ENCODE measurements at places on chromosomes 13 and 19. TPM values are rescaled to one million over a fixed set of nuclear protein-coding genes. Genes with fewer than 3 reads are reported as not detected.

METTL21C gene
- total RNA-seq: not detected

DNA sequence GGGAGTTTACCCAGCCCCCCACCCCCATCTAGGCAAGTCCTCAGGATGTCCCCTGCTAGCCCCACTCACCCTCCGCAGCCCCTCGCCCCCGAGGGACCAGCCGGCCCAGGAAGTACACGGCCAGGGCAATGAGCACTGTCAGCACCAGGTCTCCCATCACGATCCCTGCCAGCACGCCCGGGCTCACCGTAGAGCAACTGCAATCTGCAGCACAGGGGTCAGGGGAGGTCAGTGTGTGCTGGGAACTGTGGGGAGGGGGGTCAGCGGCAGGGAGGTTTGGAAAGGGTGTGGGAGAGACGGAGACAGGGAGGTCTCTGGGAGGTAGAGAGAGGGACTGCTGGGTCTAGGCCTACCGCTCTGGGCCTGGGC, 734 bp downstream of the TYROBP start:
- no peaks in the 10 kb centered on the region for H3K36me3 ChIP-seq
- no peaks in the 10 kb centered on the region for H3K27me3 ChIP-seq
- no peak overlapping the region for H3K4me3 ChIP-seq
- peaks cover 17% of the 10 kb centered on the region for H3K4me1 ChIP-seq
- no peak for DNase-seq

LATS2 gene
- total RNA-seq: 18.8 TPM

DNA sequence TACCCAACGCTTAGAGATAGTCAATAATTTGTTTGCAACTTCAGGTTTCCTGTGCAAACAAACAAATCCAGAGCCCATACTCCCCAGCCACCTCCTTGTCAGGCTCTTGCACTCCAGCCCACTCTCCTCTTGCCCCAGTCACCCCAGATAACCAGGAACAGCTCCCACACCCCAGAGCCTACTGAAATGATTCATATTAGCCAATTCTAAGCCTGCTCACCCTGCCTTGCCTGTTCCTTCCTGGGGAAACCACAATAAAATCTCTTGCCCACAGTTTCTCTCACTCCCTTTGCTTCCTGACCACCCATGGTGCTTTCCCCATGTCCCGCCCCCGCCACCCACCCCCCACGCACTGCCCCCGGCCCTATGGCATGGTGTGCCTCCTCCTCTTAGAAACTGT, 3.8 kb upstream of the ACTL9 start:
- H3K27ac ChIP-seq: no peak overlapping the region
- H3K27me3 ChIP-seq: 0 out of 2 replicates have a peak, but pooled peaks cover 6% of the 10 kb centered on the region
- no peaks in the 10 kb centered on the region for H3K4me1 ChIP-seq

PCDH8 gene
- not detected for total RNA-seq

GRCh38 chr13:36096461-36097416, 34.4 kb downstream of the DCLK1 start:
- no peaks in the 10 kb centered on the region for H3K4me1 ChIP-seq
- H3K4me3 ChIP-seq: no peak overlapping the region
- H3K27ac ChIP-seq: no peak overlapping the region
- H3K27me3 ChIP-seq: no peaks in the 10 kb centered on the region

DNA sequence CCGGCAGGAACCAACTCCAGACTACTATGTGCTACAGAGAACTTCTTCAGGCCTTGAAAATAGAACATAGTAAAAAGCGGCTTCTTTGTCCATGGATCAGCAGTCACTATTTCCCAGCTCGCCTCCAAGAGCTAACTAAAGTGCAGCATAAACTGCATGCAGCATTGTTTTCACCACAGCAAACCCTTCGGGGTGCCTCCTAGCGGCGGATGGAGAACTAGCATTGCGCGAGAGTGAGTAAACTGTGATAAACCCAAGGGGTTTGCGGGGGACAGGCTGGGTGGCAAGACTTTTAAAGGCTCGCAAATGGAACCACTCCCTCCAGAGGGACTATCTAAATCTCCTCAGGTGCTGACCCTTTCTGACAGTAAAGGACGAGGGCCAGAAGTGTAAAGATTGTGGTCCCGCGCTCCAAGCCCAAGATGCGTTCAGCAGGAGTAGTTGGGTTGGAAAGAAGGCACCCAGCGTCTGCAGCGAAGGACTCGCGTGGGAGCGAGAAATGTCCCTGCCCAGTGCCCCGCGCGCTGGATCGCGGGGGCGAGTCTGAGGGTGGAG, 21.5 kb upstream of the SGCG start:
- no peaks in the 10 kb centered on the region for H3K27me3 ChIP-seq
- no peak overlapping the region for H3K27ac ChIP-seq
- H3K36me3 ChIP-seq: no peaks in the 10 kb centered on the region
- H3K4me1 ChIP-seq: no peaks in the 10 kb centered on the region
- DNase-seq: no peak

DNA sequence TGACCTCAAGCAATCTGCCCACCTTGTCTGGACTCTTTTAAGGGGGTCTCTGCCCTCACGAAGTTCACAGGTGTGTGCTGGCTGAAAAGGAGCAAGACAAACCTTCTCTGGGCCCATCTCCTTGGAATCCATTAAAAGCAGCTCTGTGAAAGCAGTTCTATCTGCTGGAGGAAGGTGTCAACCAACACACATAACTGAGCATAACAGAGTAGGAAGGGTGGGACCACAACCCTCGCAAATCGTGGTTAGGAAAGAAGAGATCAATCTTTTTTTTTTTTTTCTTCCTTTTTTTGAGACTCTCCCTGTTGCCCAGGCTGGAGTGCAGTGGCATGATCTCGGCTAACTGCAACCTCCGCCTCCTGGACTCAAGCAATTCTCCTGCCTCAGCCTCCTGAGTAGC, 1.4 kb downstream of the SUGP2 start:
- no peak for DNase-seq
- peaks cover 22% of the 10 kb centered on the region for H3K36me3 ChIP-seq
- H3K27me3 ChIP-seq: no peaks in the 10 kb centered on the region

- H3K4me3 ChIP-seq: no peak overlapping the region
- no peaks in the 10 kb centered on the region for H3K4me1 ChIP-seq
- no peak for DNase-seq
Observed at GRCh38 chr13:99165753-99166587, 34.7 kb upstream of the UBAC2 start.

DNA sequence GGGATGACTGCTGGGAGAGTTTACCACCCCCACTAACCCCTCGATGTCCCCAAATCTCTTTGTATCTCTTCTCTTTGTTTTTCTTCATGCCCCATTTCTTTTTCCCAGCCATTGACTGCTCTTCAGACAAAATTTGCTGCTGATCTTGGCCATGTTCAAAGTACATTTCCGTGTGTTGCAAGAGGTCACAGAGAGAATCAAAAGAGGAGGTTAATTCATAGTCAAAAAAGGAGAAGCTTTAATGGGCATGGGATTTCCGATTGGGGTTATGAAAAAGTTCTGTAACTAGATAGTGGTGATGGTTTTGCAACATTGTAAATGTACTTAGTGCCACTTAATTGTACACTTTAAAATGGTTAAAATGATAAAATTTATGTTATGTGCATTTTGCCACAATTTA, 121.1 kb downstream of the FLT1 start:
- no peaks in the 10 kb centered on the region for H3K36me3 ChIP-seq
- no peak overlapping the region for H3K27ac ChIP-seq
- H3K27me3 ChIP-seq: no peaks in the 10 kb centered on the region
- H3K4me3 ChIP-seq: no peak overlapping the region
- no peaks in the 10 kb centered on the region for H3K4me1 ChIP-seq
- no peak for DNase-seq

DNA sequence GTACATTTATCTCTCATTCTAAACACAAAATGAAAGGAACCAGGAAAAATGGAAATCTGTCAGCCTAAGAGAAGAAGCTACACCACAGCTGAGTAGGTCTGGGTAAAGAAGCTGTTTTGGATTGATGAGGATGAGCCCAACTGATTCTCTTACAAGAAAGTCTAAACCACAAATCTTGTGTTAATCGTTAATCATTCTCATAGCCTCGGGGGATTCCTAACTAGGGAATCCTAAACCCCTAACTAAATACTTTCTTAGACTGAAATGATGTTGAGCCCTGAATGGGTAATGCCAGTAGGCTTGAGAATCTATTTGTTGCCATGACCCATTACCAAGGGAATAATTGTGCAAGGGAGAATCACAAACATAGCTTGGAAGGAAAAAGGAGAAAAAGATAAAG, 327.5 kb upstream of the SPRY2 start:
- no peaks in the 10 kb centered on the region for H3K4me1 ChIP-seq
- H3K27ac ChIP-seq: no peak overlapping the region
- DNase-seq: no peak
- no peak overlapping the region for H3K4me3 ChIP-seq
- no peaks in the 10 kb centered on the region for H3K27me3 ChIP-seq
- H3K36me3 ChIP-seq: no peaks in the 10 kb centered on the region

GRCh38 chr13:31424130-31424729, 224.5 kb downstream of the B3GLCT start:
- no peaks in the 10 kb centered on the region for H3K36me3 ChIP-seq
- H3K27ac ChIP-seq: no peak overlapping the region
- H3K4me1 ChIP-seq: peaks cover 3% of the 10 kb centered on the region
- peak; percentile 74 for DNase-seq
- no peak overlapping the region for H3K4me3 ChIP-seq

DNA sequence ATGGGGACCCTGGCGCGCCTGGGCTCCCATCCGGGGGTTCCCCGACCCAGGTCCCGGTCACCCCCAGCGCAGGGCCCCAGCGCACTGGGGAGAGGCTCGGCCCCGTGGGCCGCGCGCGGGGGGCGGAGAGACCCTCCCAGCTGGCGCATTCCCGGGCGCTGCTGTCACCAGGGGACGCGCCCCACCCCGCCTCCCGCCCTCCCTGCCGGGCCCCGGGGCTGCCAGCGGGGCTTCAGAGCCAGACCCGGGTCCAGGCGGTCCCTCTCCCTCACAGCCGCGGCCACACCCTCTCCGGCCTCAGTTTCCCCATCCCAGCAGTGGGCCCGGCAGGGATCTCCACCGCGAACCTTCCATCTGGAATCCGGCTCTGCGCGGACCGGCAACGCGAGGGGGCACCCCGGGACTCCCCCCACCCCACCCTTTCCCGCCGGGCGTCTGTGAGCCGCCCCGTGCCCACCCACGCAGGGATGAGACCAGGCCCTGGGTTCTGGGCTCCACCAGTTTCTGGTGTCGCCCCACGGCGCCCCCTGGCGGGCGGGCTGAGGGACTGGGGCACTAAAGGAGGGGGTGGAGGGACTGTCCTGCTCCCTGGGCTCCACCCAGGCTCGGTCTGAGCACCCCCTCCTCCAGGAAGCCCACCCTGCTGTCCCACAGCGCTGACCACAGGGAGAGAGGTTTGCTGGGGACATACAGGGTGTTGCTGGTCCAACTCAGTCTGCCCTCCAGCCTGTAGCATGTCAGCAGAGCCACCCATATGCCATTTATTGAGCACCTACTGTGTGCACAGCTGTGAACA, 878 bp upstream of the ADAMTSL5 start:
- H3K27me3 ChIP-seq: no peaks in the 10 kb centered on the region
- H3K36me3 ChIP-seq: no peaks in the 10 kb centered on the region
- DNase-seq: peak; percentile 53
- H3K4me3 ChIP-seq: peak overlapping the region; percentile 98
- peak overlapping the region; percentile 80 for H3K27ac ChIP-seq
- peaks cover 21% of the 10 kb centered on the region for H3K4me1 ChIP-seq

DNA sequence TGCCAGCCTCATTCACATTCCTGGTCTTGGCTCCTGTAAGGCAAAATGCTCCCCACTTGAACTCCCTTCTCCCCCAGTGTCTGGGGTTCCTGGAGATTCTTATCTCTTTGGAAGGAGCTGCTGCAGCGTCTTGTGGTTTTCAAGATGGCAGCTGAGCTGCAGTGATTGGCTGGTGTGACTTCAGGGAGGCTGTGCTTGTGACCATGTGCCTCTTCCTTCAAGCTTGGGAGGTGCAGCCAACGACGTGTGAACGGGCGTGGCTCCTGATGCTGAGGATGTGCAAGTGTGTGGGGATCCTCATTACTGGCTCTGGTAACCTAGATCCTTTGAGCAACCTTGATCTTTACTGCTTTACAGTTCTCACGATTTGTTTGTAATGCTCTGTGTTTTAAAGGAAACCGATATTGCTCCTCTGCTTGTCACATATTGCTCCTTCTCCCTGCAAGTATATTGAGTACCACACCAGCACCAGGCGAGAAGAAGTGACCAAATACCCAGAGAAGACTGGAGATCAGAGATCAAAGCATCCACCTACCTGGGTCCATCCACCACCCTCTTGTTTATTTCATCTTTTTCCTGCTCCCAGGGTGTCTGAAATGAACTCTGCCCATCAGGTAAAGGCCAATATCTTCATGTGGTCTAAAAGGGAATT, 208.5 kb downstream of the FGF9 start:
- H3K27me3 ChIP-seq: no peaks in the 10 kb centered on the region
- no peak overlapping the region for H3K4me3 ChIP-seq
- no peak overlapping the region for H3K27ac ChIP-seq
- H3K4me1 ChIP-seq: no peaks in the 10 kb centered on the region
- no peak for DNase-seq
- no peaks in the 10 kb centered on the region for H3K36me3 ChIP-seq

- DNase-seq: no peak
- no peaks in the 10 kb centered on the region for H3K36me3 ChIP-seq
- H3K4me1 ChIP-seq: no peaks in the 10 kb centered on the region
- no peak overlapping the region for H3K27ac ChIP-seq
Observed at GRCh38 chr13:31859571-31859970, 120.2 kb downstream of the RXFP2 start.

ZNF558 gene
- 34.2 TPM for total RNA-seq

DNA sequence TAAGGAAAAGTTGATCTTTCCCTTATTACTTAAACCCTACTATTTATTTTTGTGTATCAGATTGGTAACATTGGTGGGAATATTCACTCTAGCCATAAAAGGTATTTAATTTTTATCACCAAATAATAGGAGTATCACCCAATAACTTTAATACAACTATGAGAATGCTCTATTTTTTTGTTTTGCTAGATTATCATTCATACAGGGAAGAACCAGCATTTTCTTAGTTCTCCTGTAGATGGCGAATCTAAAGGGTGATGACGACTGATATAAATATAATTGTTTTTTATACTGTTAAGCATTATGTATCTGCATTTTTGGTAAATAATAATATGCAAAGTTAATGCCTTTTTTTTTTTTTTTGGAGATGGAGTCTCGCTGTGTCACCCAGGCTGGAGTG, 7.9 kb upstream of the FRY start:
- DNase-seq: no peak
- no peaks in the 10 kb centered on the region for H3K27me3 ChIP-seq
- no peaks in the 10 kb centered on the region for H3K4me1 ChIP-seq
- no peak overlapping the region for H3K27ac ChIP-seq
- no peak overlapping the region for H3K4me3 ChIP-seq
